ENCODE measurements at places on chromosomes 3 and 15. TPM values are rescaled to one million over a fixed set of nuclear protein-coding genes. Genes with fewer than 3 reads are reported as not detected.

- DNase-seq = peak; percentile 58
Measured at GRCh38 chr15:90219421-90220141, 14.2 kb downstream of the CIB1 start.

DNA sequence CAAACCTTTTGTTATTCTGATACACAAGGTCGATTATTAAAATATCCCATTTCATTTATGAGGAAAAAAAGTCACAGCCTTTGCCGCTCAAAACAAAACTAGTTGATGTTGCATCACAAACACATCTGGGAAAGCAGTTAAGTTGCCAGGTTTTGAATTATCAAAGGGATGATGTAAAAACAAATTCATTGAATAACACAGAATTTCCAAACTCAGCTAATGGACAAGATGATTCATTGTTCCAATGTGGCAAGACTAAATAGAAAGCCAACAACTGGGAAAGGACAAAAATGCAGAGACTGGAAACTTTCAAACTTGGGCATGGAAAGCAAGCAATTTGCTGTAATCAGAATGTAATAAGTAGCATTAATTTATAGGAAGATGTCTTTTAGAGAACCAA, 610.0 kb upstream of the ZNF385D start:
- no peak for DNase-seq

DNA sequence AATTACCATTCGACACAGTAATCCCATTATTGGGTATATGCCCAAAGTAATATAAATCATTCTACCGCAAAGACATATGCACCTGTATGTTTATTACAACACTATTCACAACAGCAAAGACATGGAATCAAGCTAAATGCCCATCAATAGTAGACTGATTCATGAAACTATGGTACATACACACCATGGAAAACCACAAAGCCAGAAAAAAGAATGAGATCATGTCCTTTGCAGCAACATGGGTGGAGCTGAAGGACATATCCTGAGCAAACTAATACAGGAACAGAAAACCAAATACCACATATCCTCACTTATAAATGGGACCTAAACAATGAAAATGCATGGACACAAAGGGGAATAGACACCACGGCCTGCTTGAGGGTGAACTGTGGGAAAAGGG, 11.1 kb upstream of the MCF2L2 start:
- DNase-seq = no peak

GRCh38 chr3:122030381-122031122, 8.5 kb upstream of the ILDR1 start:
- peak; percentile 74 for DNase-seq

DNA sequence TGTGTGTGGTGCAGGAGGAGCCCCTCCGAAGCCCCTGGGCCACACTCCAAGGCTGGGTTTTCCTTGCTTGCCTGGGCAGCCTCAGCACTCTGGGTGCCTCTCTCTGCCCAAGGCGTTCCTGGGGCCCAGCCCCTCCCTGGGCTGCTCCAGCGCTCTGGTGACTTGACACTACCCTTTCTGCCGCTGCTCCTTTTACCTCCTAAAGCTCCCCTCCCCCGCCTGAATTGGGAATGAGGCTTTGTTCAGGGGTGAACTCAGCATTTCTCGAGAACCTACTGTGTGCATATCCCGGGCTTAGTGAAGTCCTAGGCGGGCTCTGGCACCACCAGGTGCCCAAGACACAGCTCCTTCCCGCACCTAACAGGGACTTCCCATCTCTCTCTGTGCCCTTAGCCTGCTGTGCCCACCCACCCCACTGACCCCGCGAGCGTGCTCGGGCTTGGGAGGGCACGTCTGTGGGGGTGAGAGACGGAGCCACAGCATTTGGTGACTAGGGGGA, 1.2 kb upstream of the BAHD1 start:
- DNase-seq = no peak

- DNase-seq = peak; percentile 33
Measured at GRCh38 chr3:126105691-126106187, 21.8 kb upstream of the SLC41A3 start.

ROBO1 gene
- 0.87 TPM for total RNA-seq

Data from activated CD8-positive, alpha-beta memory T cell treated with anti-CD3 and anti-CD28 coated beads, Interleukin-2, amount 10 ng/mL, durations not matched to agents 7 days and 5 days (primary cell).